ENCODE measurements at places on chromosomes 1 and 21.

- no peak for DNase-seq
These were observed 253.2 kb downstream of the CRB1 start for GRCh38 chr1:197521118-197521739.

GRCh38 chr1:43541141-43541540 is 10.5 kb downstream of the PTPRF start:
- no peak for DNase-seq

- DNase-seq: no peak
These were observed 137.8 kb downstream of the PEX14 start for GRCh38 chr1:10612436-10613160.

DNA sequence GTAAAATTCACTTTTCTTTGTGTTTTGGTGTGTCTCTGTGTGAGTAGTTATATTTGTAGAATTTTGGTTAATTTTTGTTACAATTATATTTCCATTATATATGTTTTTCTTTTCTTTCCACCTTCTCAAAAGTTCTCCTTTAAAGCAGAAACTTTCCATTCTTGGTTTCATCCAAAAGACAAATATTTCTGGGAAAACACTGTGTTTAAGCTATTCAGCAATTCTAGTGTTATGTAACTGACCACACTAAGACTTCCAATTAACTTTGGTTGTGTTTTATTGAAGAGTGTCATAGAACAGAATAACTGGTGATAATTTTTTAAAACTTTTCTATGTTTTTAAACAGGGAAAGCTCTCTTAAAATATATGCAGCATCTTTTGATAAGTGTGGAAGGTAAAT is 13.6 kb upstream of the RGL1 start:
- no peak for DNase-seq

DNA sequence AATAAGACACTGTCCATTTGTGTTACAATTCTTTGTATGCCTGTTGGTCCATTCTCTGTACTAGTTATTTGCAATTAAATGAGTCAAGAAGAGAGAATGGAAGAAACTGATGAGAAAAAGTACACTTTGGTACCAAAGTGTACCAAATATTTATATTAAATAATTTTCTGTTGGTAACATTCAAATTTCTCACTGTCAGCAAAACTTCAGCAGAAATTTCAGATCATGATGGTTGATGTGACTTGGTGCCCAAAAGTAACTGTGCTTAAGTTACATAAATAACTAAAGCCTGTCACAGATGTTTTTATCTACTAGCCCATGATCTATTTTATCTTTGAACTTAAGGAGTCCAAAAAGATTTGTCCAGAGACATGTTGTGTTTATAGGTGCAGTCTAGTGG is 274.4 kb upstream of the CXADR start:
- DNase-seq: no peak

- DNase-seq: no peak
These were observed 64.2 kb upstream of the MRPS6 start for GRCh38 chr21:34009193-34009592.

DNA sequence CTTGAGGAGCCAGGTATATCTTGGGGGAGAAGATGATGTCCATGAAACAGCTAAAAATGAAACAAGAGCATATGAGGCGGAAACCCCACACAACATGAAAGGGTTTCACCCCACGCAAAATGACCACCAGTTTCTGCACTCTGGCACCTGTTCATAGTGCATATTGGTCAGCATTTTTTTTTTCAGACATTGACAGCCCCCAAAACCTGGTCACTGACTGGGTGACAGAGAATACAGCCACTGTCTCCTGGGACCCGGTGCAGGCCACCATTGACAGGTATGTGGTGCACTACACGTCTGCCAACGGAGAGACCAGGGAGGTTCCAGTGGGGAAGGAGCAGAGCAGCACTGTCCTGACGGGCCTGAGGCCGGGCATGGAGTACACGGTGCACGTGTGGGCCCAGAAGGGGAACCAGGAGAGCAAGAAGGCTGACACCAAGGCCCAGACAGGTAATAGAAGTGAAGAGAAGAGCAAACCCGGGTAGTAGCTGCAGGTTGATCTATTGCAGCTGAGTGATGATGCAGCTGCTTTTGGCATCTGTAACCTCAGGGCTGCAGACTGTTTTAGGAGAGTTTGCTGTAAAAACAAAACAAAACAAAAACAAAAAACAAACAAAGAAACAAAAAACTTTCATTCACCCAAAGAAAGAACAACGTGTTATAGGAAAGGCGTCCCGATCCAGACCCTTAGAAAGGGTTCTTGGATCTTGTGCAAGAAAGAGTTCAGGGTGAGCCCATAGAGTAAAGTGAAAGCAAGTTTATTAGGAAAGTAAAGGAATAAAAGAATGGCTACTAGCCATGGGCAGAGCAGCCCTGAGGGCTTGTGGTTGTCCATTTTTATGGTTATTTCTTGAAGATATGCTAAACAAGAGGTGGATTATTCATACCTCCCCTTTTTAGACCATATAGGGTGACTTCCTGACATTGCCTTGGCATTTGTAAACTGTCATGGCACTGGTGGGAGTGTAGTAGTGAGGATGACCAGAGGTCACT is 51.0 kb downstream of the TNN start:
- no peak for DNase-seq

DNA sequence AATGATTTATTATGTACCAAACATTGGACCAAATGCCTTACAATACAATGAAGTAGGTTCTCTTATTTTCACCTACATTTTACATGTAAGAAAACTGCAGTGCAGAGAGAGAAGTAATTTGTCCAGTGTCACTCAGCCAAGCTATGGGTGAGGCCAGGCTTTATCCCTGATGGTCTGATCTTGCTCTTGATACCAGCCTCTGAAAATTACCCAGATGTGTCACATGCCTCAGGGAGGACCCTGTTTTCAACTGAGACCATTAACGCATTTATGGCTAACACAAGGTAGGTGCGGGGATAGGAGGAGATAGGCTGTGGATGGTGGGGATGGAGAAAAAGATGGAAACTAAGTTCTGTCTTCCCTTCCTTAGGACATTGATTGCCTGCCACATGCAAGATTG is 56.9 kb downstream of the NGF start:
- DNase-seq: no peak

GRCh38 chr1:193131266-193131860 is 9.5 kb downstream of the CDC73 start:
- no peak for DNase-seq

DNA sequence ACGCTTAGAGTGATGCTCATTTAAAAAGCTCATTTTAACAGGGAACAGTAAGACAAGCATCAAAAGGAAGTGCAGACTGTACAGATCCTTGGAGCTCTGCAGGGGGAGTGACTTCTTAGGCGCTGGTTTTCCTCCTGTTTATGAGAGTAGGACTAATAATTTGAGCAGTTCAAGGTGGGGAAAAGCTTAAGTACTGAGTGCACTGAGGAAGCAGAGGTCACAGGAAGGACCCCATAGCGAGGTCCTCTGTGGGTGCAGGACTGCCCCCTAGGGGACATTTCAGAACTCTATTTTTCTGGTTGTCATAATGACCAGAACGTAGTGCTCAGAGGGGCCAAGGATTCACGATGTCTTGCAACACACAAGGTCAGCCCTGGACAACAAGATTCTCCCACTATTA is 112.1 kb downstream of the HLCS start:
- no peak for DNase-seq

DNA sequence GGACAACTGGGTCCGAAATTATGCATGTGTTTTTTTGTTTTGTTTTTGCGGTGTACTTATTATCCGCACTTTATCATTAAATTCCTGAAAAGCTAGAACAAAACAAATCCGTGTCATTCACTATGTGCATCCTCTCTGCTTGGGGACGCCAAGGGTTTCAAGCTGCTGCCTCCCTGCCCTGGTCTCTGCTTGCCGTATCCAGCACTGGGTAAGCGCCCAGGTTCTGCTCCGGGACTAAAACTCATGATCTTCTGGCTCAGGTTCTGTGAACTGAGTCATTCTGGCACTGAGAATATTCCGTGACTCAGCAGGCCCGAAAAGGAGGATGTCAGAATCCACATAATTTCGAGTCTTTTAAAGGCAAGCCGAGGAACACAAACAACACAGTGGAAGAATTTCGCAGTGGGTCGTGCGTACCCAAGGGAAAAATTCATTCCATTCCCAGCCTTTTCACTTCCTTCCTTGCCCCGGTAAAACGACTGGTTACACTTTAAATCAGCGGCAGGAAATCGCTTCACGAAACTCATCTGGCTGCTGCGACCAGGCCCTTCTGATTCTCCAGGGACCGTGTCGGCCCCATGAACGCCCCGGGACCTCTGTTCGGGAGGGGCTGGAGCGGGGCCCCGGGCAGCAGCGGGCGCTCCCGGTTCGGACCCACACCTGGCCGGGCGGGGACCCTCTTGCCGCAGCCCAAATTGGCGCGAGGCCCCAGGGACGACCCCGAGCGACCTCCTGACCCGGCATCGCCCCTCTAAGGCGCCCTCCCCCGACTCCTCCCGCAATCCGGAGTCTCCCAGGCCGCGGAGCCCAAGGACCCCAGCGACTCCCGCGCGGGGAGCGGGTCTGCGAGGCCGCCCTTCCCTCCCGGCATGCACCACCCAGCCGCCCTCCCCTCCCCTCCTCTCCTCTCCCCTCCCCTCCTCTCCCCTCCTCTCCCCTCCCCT is 746 bp upstream of the LAMC1 start:
- DNase-seq: no peak

- DNase-seq: no peak
These were observed 14.4 kb upstream of the SCCPDH start for GRCh38 chr1:246709835-246710234.

DNA sequence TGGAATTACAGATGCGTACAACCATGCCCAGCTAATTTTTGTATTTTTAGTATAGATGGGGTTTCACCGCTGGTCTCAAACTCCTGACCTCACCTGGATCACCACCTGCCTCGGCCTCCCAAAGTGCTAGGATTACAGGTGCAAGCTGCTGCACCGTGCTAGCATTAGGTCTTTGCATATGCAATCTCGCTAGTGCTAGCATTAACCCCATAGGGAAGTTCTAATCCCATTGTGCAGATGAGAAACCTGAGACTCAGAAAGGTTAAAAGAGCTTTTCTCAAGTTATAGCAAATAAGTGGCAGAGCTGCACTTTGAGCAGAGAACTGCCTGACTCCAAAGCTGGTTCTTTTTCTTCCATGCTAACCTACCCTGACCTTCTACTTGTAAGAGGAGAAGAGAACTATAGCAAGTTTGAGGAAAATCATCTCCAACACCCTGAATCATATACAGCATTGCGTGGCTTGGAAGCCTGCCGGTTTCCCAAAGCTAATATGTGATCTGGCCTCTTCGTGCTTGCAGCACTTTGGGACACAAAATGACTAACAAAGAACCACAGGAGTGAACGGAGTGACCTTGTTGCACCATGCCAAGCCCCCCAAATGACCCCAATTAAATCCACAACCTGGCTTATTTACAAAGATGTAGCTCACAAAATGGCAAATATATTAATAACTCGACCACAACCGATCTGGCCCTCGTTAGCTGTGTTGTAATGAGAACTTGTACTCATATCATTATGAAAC is 185.1 kb downstream of the TM2D1 start:
- no peak for DNase-seq

GRCh38 chr1:11473491-11474034 is 5.4 kb upstream of the DISP3 start:
- DNase-seq: no peak

- no peak for DNase-seq
These were observed 58.2 kb upstream of the SLC25A33 start for GRCh38 chr1:9481048-9481447.
